Upper lobe of left lung (tissue), 6 donors: ENCODE measurements at places on chromosomes 3 and 15.

- DNase-seq = peak; percentile 86
Observed at GRCh38 chr3:142963516-142964448, at the start of gene PAQR9. Gene PAQR9 (minus strand): TSS chr3:142963674. CDS start chr3:142963336, 338 bp downstream.

DNA sequence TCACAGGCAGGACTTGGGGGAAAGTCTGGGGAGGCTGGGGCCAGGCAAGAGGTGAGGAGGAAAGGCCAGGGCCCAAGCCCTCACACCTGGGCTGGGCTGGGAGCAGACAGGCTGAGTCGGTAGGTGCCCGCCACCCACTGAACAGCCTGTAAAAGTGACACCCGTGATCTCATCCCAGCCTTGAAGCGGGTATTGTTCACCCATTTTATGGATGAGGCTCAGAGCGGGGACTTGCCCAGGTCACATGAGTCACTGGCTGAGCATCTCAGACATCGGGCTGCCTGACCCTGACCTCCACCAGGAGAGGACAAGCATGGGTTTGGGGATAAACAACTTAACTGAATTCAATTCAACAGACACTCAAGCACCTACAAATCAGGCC, 52.0 kb upstream of the CTSH start:
- DNase-seq = no peak

DNA sequence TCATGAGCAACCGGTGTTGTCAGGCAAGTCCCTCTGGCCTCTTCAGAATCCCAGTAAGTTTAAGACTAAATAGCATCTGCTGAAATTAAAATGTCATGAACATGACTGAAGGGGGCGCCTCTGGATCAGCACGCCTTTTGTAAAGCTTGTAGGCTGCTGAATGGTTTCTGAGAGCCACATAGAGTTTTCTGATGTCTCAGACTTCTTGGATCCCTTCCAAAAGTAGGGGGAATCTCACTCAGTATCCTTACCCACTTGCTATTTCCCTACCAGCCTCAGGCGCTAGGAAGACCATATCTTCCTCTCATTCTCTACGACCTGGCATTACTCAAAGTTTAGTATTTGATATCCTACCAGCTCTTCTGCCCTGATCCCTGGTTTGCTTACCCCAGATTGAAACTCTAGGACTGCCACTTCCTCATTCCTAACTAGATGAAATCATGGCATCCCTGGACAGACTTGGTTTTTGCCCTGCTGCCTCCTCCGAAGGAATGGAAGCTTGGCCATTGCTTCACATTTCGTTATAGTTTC, 62.7 kb upstream of the CD47 start:
- DNase-seq = peak; percentile 35

DNA sequence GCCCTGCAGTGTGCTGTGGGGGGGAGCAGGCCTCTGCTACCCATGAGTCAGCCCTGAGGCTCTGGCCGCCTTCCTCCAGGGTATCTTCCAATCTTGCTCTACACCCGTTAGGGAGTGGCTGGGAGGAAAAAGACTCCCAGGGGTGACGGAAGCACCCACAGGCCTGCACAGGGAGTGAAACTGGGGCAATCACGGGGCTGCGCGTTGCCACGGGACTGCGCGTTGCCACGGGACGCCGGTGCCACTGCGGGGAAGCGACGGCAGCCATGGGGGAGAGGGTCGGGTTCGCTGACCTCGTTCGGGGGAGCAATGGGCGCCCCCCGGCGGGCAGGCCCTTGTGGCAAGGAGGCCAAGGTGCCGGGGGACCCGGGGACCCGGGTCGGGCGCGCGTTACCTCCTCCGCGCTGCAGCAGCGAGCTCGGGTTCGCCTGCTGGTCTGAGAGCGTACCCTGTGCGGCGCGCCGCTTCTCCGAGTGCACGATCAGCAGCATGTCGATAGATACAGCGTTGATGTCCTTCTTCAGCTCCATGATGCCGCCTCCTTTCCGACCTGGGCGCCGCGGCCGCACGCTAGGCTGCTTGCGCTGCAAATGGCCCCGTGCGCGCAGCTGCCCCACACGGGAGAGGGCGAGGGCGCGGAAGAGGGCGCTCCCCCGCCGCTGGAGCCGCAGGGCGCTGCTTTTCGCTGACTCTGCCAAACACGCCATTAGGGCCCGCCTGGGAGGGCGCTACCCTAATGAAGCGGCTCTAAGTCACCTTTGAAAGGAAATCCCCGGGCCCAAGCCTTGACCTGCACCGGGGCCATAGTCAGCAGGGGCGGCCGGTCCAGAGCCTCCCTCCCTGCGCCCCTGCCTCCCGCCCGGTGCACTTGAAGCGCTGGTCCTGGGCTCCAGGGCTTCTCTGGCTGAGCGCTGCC, at the start of gene KY:
Gene KY (minus strand): TSS at position 592 of the 916 bp plus-strand sequence. CDS start 62 bp downstream, at position 530.
- DNase-seq = peak; percentile 39

GRCh38 chr3:126515066-126515706, 2.4 kb downstream of the UROC1 start:
- DNase-seq = no peak
